ENCODE measurements at places on chromosomes 12 and 14. TPM values are rescaled to one million over a fixed set of nuclear protein-coding genes. Genes with fewer than 3 reads are reported as not detected.
A peak's percentile ranks its signal among the peaks of the same experiment; 100 is the strongest.

MMP17 gene
- 2.9 TPM for total RNA-seq

RIN3 gene
- total RNA-seq = 31.3 TPM

CCDC196 gene
- total RNA-seq = not detected

PTCSC3 gene
- not detected for total RNA-seq

MAP3K12 gene
- total RNA-seq = 51.8 TPM

P2RX2 gene
- not detected for total RNA-seq

TAOK3 gene
- 26.6 TPM for total RNA-seq

GALNT16 gene
- 3.1 TPM for total RNA-seq

FOXN4 gene
- total RNA-seq = not detected

HOXC9 gene
- not detected for total RNA-seq

KTN1 gene
- total RNA-seq = 146 TPM

KLRC1 gene
- not detected for total RNA-seq

TDRD9 gene
- not detected for total RNA-seq

TAS2R20 gene
- 2.3 TPM for total RNA-seq

GRIP1 gene
- 9.1 TPM for total RNA-seq

- DNase-seq = no peak
Observed at GRCh38 chr12:62371661-62372060, 95.0 kb upstream of the MON2 start.

DNA sequence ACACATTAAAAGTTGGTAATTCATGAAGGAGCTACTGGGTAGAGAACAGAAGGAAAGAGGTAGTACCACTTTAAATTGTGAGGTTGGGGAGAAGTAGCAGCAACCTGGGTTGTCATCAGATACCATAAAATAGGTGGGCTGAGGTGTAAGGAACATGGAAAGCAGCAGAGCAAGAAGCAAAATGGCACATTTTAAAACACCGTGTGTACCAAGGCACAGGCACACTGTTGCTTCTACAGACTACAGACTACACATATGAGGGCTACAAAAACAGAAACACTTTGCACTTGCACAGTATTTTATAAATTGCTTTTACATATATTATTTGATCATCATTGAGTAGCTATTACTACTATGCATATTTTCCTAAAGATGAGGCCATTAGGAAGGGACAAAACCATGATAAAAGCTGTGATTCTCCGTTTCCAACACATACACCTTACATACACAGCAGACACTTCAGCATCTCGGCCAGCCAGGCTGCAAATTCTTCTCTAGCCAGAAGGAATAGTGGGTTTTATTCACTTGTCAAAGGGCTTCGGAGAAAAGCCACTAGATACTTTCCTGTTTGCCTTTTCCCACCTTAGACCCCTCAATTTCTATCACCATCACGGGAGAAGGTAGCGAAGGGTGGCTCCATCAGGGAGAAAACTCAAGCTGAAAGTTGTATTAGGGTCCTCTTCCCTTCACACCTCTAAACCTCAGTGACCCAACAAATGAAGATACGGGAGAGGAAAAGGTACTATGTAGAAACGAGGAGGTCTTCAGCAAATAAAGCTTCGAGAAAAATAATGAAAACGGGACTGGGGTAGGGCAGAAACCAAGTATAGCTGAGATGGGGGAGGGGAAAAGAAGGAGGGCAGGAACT lies 1.6 kb downstream of the PYM1 start:
- DNase-seq = no peak

DNA sequence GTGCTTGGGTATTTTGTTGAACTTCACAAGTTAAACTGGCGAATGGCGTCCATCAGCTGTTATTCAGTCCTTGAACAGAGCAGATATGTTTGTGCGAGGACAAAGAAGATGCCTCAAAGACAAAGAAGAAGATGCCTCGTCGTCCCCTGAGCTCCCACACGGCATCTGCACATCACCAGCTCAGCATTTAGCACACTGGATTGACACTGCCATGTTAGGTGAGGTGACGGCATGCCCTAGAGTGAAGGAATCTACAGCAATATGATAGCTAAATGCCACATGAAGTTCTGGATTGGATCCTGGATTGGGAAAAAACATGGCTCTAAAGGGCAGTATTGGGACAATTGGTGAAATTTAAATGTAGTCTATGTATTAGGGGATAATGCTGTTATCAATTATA lies 15.4 kb downstream of the SAMD4A start:
- no peak for DNase-seq

DNA sequence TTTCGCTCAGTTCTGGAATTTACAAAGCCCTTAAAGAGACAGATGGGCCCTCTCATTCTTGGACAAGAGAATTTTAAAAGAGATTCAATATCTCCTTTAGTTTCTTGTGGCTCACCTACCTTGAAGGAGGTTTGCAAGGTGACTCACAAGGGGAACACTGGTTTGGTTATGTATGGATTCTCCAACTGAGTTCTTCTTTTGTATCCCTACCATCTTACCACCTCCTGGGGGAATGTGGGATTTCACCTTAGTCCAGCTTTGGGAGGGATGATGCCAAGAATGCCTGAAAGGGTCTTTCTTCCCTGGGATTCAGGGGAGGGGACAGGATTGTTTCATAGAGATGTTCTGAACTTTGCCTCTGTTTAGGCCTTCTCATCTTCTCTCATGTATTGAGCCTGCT lies 3.7 kb downstream of the PPP4R4 start:
- DNase-seq = no peak

- DNase-seq = no peak
Observed at GRCh38 chr12:25557830-25558436, 4.8 kb upstream of the LMNTD1 start.

DNA sequence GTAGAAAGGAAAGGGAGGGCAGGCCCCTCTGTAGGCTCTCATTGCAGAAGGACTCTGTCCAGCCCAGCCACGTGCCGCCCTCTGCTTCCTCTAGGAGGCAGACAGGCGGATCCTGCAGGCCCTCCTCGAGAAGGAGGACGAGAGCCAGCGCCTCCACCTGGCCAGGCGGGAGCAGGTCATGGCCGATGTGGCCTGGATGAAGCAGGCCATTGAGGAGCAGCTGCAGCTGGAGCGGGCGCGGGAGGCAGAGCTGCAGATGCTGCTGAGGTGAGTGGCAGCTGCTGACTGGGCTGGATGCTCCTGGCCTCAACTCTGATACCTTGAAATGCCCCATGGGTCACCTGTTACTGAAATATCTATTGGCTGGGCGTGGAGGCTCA lies 10.9 kb downstream of the TCHP start:
- DNase-seq = no peak

- DNase-seq = no peak
Observed at GRCh38 chr12:31122481-31122880, 48.8 kb downstream of the DDX11 start.

DNA sequence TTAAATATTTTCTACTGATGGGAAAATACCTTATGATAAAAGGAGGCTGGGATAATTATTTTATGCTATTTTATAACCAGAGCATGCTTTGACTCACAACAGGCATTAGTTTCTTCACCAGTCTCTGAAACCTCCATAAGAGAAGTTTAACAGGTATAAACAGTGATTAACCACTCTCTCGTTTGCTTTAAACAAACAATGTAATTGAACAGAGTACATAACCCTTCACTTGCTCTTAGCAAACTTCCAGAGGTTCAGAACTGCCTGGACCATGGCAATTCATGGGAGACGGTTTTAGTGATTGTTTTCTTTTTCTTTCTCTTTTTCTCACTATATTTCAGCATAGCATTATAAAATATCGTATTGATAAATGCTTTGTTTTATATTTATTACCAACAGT lies 35.3 kb downstream of the CFAP251 start:
- no peak for DNase-seq

- DNase-seq = no peak
Observed at GRCh38 chr12:67634303-67634761, 14.2 kb upstream of the DYRK2 start.

- DNase-seq = no peak
Observed at GRCh38 chr12:132352896-132353800, 23.8 kb upstream of the GALNT9 start.

- DNase-seq = no peak
Observed at GRCh38 chr12:67019070-67019469, 250.1 kb upstream of the CAND1 start.

DNA sequence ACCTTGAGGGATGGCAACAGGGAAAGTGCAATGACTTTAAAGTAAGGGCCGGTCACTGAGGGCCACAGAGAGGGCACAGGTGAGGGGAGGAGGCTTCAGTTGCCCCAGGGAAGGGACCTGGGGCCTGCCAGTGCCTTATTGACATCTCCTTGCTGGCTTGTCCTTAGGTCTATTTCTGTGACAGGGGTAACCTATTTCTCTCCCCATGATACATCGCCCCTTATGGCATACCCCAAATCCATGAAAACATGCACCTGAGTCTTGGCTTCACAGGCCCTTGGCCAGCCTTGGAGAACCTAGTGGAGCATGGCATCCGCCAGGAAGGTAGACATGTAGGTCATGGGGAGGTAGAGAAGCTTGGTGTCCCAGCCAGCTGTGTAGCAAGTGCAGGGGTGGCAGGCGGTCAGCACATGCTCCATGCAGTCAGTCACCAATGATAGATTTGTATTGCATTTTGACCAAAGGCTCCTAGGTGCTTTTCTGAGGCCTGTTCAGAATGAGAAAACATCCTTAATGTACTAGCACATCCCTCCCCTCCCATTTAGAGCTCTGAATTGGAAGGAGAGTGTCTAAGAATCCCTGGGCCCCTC lies 23.6 kb upstream of the RDH16 start:
- DNase-seq = peak; percentile 78

GRCh38 chr14:95293449-95293848 lies 26.3 kb downstream of the CLMN start:
- no peak for DNase-seq

DNA sequence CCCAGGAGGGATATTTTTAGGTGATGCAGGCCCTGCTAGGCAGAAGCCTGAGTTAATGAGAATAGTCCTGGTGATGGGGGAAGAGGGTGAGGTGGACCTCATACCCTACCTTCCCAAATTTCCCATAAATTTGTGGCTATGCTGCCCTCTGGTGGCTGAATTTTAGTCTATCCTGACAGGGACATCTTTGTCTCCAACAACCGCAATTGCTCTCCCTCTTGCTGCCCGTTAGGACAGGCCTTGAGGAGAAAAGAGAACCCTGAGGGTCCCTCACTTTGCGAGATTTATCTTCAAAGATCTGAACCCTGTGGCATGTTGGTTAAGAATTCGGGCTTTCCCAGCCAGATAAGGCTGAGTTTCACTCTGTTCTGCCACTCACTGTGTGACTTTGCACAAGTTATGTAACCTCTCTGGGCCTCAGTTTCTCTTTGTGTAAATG lies 9.8 kb upstream of the ZNF385A start:
- DNase-seq = no peak

DNA sequence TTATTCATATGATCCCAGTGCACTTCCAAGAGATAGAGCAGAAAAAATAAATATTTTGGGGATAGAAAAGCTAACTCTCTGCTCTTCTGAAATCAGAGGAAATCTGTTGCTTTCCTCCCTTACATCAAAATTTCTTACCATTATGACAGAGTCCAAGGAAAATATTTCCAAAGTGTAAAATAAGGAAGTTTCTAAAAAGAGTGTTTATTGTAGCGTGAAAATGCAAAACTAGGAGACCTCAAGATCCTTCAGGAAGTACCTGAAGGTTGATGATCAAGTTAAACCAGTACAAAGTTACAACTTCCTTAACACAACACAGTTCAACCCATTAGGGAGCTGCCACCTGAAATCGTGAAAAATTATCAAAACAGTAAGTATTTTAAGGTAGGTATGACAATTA lies at the start of gene OR6C2:
Gene OR6C2 (plus strand): TSS at position 301 of the 400 bp plus-strand sequence. CDS start 8,138 bp downstream, outside the sequence.
- DNase-seq = no peak

DNA sequence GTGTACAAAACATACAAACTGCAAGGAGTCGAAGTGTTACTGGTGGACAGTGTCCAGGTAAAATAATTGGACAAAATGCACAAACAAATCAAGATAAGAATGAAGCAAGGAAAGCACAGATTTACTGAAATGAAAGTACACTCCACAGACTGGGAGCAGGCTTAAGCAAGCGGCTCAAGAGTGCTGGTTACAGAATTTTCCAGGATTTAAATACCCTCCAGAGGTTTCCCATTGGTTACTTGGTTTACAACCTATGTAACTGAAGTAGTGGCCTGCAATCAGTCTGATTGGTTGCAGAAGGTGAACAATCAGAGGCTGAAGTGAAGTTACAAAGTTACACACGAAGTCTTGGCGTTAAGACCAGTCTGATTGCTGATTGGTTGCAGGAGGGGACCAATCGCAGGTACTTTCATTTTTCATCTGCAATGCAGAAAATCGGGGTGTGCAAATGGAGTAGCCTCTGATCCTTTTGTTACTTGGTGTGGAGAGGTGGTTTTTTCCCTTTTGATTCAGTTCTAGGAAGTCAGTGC lies 11.6 kb upstream of the SCN8A start:
- no peak for DNase-seq

GRCh38 chr14:100067971-100068959 lies 3.0 kb downstream of the EVL start:
- DNase-seq = peak; percentile 49

DNA sequence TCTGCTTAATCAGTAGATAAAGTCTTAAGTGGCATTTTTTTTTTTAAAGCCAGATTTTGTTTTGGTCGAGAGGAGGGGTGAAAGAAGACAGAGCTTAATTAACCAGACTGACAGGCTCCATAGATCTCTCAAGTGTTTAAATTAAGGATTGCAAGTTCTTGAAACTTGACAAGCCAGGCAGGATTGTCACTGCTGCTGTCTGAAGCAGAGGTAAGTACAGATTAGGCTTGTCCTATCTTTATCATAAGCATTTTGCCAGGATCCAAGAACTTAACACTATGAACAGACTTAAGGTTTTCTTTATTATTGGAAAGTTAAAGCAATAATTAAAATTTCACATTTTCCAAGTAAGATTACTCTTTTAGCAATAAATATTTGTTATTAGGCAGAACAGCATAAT lies 179.6 kb upstream of the LMO3 start:
- DNase-seq = no peak

GRCh38 chr12:15200641-15201040 lies 20.6 kb downstream of the RERG start:
- no peak for DNase-seq

DNA sequence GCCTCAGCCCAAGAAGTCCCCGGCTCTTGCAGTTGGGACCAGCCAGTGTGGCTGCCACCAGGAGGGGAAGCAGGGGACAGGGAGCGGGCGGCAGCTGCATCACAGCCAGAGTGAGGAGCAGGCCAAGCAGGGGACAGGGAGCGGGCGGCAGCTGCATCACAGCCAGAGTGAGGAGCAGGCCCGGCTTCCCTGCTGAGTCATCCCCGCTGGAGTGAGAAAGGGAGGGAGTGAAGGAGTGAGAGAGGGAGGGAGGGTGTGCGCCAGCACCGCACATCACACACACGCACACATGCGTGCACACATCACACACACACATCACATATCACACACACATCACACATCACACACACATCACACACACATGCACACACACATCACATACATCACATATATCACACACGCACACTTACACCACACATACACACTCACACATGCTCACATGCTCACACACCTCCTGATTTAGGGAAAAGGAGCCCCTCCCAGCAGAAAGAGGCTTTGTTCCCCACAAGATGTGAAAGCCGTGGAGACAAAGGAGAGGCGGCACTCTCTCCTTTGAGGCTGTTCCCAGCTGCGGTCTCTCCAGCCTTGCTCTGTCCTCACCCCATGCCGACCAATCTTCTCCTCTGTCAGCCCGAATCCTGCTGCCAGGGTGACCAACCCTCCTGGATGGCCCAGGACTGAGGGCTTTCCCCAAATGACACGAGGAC lies 16.7 kb upstream of the ZDHHC22 start:
- no peak for DNase-seq

Data from osteocyte (in vitro differentiated cells).